ENCODE measurements at places on chromosomes 12 and 14.

- DNase-seq: no peak
Measured at GRCh38 chr14:98608071-98609060, 663.6 kb downstream of the BCL11B start.

DNA sequence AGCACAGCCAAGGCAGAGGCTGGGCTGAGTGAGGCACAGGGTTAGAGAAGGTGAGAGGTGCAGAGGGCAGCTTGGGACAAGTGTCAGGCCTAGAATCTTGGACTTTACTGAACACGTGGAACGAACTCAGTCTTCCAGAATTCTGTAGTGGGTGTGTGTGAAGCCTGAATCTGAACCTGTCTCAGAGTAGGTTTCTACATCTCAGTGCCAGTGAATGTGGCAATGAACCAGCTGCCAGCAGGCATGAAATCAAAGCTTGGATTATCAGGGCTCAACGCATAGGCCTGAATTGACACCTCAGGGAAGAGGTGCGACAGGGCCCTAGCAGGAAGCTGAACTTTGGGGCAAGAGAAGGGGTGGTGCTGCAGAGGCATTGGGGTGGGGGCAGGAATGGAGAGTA, 104.6 kb downstream of the SAMD4A start:
- DNase-seq: no peak

DNA sequence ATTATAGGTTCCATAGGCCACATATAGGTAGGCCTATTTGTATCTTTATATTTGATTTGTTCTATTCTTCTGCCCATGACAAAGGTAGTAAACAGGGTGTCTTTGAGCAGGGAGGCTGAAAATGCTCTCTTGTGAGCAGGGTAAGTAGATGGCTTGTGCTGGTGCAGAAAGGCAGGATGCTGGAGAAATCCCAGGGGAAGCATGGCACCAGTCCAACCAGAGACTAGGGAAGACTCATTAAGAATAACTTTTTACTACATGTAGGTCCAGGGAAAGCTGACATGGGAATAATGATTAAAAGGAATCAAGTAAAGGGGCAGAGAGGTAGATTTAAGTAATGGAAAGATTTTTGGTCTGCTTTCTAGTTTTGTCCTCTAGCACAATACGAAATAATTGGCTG, 245.0 kb downstream of the RGS6 start:
- no peak for DNase-seq

DNA sequence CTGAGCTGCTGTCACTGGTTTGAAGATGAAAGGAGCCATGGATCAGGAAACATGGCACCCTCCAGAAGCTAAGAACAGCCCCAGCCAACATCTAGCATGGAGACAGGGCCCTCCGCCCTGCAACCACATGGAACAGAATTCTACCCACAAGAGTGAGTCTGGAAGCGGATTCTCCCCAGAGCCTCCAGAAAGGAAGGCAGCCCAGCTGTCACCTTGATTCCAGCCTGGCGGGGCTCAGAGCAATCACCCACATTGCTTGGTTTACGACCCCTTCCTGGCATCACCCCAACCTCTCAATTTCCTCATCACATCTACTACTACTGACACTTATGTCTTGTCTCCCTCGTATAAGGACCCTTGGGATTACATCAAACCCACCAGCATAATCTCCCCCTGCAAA, 38.5 kb downstream of the OAS2 start:
- DNase-seq: no peak

DNA sequence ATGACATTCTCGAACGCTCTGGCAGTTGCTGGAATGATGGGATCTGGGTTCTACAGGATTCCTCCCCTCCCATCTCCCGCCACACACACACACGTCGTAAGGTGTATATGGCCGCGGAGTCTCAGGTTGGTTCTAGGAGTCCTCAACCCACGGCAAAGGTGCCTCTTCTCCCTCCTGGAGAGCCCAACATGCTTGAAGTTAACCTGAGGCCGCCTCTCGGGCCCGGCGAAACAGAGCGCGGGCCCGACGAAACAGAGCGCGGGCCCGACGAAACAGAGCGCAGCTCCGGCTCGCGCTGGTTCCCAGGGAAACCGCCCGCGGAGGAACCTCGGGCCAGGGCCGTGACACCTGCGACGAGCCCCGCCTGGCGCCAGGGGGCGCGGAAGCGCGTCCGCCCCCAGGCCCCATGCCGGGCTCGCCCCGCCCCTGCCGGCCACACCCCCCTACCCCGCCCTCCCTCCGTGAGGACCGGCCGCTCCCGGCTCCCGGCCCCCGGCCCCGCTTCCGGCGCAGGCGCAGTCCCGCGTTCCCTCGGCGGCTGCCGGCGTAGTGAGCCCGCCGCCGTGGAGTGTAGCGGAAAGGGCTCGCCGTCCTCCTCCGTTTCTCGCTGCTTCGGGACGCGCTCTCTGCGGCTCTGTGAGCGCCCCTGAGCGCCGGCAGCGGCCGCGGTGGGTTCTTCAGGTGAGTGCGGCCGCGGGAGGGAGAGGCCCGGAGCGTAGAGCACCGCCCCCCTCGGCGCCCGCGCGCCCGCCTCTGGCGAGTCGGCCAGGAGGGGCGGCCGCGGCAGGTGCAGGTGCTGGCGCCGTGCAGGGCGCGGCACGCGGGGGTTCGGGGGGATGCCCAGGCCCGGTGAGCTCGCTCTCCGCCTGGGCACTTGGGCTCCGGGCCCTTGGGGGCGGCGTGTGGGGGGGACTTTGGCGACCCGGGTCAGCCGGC, at the start of gene RAB3IP:
TSS of gene RAB3IP (plus strand) at position 510 of the 936 bp plus-strand sequence. CDS start 16,549 bp downstream, outside the sequence.
- peak; percentile 33 for DNase-seq

DNA sequence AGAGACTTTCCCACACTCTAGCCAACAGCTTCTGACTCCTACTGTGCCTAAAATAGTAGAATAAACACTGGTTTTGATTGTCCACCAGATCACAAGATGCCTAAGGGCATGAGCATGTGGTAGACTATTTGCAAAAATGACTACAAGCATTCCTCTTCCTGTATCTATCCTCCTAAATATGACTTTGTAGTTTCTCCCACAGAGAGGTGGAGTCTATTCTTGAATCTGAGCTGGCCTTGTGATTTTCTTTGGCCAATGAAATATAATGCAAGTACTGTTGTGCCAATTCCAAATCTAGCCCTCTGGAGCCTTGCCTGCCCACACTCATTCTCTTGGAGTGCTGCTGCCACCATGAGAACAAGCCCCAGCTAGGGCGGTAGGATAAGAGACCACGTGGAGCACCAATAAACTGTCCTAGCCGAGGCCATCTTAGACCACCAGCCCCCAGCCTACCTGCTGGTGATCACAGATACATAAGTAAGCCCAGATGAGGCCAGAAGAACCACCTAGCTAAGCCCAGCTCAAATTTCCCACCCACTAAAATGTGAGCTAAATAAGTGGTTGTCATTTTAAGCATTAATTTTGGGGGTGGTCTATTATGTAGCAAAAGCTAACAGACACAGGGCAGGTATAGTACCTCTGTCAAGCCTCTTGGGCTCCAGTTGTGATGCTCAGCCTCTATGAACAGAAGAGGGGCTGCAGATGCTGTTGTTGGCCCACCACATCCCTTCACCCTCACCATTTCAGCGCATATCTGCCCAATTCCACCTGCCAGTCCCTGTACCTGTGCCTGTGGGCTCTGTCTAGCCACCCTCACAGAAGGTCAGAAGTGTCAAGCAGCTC, 17.9 kb downstream of the ZFP36L1 start:
- no peak for DNase-seq

GRCh38 chr12:11693067-11693466, 43.6 kb downstream of the ETV6 start:
- DNase-seq: no peak

- no peak for DNase-seq
Measured at GRCh38 chr14:96304956-96305355, 48.9 kb downstream of the BDKRB1 start.

GRCh38 chr12:2533036-2533435, 261.7 kb upstream of the FKBP4 start:
- DNase-seq: no peak

DNA sequence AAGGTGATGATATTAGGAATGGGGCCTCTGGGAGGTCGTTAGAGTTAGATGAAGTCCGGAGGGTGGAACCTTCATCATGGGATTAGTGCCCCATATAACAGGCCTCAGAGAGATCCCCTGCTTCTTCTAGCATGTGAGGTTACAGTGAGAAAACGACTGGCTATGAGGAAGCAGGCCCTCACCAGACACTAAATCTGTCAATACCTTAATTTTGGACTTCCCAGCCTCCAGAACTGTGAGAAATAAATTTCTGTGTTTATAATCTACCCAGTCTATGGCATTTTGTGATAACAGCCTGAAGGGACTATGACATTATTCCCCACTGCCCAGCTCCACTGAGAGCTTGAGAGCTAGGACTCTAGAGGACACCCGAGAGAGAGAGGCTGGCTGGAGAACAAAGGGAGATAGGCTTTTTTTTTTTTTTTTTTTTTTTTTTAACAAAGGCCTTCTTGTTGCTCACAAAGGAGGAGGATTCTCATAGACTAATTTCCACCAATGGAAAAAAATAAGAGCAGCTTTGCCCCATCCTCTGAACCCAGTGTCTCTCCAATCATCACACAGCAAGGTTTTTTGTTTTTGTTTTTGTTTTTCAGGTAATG, 87.8 kb upstream of the EEA1 start:
- no peak for DNase-seq

GRCh38 chr12:100027671-100028070, 42.9 kb upstream of the ANKS1B start:
- DNase-seq: no peak

GRCh38 chr14:66628636-66629035, 120.7 kb downstream of the GPHN start:
- DNase-seq: no peak

- DNase-seq: no peak
Measured at GRCh38 chr14:26526137-26526536, 71.7 kb downstream of the NOVA1 start.

GRCh38 chr12:31035967-31036665, 37.5 kb upstream of the DDX11 start:
- no peak for DNase-seq

- DNase-seq: no peak
Measured at GRCh38 chr12:58346032-58346632, 404.8 kb downstream of the ATP23 start.

DNA sequence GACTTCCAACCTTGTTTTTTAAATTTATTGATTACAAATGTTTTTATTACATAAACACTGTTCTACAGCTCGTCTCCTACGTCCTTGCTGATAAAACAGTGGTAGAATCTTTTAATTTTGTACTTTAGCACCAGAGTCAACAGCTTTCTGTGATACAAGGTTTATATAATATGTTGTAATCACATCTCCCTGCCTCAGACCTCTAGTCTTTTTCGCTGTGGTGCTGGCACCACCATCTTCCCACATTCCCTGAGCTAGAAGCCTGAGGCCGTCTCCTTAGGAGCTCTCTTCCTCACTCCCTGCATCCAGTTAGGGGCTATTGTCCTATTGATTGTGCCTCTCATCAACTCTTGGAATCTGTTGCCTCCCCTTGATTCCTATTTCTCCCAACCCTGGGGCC, 17.1 kb downstream of the MTHFD1 start:
- DNase-seq: no peak

GRCh38 chr12:88083634-88084033, 54.4 kb upstream of the C12orf50 start:
- DNase-seq: no peak

GRCh38 chr12:24814379-24815113, 134.4 kb downstream of the BCAT1 start:
- no peak for DNase-seq

- no peak for DNase-seq
Measured at GRCh38 chr14:100905166-100905565, 1.6 kb upstream of the RTL1 start.

DNA sequence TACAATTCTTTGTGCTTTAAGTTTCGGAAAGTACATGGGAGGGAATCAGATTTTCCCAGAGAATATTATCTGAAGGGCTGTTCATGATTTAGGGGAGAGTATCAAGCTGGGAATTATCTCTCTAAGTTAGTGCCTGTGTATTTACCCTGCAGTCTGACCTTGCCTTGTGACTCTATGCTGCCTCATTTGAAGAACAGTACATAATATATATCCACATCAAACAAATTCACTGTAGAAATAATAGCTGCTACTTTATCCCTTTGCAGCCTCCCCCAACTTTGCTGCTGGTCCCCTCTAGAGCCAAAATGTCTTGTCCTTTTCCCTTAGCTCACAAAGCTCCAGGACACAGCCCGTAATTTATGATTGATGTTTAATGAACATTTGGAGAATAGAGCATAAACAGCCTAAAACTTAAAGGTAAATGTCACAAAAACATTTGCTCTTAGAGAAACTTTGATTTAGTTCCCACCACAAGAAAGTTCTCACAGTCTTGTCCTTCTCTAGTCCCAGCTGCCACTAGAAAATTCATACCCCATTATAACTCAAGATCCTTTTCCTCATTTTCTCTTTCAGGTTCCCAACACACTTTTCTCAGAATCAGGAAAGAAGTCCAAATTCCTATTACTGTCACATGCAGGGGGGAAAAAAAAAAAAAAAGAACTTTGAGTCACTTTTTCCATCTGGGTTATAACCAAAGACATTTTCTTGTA, 1009.6 kb downstream of the FLRT2 start:
- DNase-seq: no peak

DNA sequence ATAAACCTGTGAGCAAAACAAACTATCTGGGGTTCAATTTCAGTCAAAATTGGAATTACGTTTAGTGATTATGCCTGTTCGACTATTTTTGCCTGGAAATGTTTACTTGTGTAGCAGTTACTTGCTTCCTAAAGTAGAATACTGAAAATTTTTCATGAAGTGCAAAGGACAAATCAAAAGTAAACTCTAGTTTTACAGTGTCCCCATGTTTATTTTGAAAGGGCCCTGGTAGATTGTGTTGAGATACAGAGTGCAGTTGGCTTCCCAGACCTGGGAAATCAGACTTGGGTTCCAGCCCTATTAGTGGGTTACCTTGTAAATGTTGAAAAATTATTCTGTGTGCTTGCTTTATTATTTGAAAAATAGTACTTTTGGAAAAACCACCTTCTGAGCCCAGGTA, 17.3 kb downstream of the KLRB1 start:
- DNase-seq: no peak
